Stimulated activated CD4-positive, alpha-beta T cell treated with anti-CD3 and anti-CD28 coated beads, Interleukin-2, amount 100 ng/mL, for 4 hours (primary cell): ENCODE measurements at places on chromosomes 6 and 20.

DNA sequence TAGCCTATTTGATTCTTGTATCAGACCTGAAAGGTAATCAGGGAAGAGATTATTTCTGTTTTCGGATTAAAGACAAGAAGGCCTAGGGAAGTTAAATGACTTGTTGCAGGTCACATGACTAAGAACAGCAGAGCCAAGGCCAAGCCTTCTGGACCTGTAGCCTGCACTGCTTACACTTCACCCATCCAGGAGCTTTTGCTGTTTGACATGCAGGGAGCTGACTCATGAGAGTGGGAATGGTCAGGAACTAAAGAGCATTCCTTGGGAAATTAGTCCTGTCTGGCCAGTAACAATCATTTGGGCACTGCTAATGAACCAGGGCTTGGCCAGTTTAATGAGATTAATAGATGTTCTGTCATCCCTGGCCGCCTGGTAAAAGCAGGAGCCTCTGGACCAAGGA lies 46.8 kb downstream of the EIF2S2 start:
- no peak for DNase-seq

- no peak for DNase-seq
Observed at GRCh38 chr6:140893432-140893831, 1239.3 kb upstream of the GJE1 start.

GRCh38 chr6:42966571-42966970 lies 6.0 kb downstream of the GNMT start:
- no peak for DNase-seq

DNA sequence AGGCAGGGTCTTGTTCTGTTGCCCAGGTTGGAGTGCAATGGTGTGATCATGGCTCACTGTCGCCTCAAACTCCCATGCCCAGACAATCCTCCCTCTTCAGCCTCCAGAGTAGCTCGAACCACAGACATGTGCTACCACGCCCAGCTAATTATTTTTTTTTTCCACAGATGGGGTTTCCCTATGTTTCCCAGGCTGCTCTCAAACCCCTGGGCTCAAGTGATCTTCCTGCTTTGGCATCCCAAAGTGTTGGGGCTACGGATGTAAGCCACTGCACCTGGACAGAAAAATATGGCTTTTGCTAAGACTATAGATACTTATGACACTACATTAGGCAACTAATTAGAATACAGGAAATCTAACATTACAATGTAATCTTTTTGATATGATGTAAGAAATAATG lies 17.9 kb downstream of the RNF24 start:
- no peak for DNase-seq

DNA sequence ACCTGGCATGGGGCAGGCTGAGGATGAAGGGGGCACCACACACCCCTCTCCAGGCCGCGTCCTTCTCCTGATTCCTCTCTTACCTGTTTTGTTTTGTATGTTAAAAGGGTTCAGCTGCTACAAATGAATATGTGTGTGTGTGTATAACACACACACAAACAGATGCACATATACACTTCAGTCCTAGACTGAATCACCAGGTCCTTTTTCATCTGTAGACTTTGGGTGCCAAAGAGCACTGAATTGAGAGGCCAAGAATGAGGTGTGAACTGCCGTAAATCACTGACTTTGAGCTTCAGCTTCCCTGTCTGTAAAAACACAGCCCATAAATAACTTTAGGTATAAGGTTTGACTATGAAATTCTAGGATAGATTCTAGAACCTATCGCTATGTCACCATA lies 40.5 kb downstream of the SULF2 start:
- no peak for DNase-seq

- DNase-seq: no peak
Observed at GRCh38 chr6:30957716-30958115, 16.9 kb downstream of the MUCL3 start.

DNA sequence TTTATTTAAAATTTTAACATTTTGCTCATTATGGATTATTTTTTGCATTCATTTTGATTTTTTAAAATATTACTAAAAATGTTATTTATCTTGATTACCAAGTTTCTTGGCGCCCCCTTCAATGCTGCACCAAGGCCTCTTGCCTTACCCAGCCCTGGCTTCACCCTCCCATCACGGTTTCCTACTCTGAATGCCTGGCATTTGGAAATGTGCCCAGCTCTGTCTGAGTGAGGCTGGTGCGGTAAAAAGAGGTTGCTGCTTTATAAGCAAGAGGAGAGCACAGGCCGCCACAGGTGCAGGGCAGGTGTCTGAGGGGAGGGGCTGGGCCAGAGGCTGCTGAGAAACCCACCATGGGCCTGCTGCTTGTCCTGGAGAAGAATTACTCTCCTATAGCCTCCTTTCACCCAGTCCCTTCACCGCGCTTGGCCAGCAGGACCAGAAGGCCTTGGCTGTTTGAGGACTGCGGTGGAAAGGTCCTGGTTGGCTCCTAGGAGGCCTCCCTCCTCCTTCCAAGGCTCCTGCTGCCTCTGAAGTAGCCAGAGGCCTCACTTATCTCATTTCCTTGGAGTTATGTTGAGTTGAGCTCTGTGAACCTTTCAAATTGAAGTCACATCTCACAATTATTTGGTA lies 62.6 kb downstream of the BANF2 start:
- DNase-seq: no peak

DNA sequence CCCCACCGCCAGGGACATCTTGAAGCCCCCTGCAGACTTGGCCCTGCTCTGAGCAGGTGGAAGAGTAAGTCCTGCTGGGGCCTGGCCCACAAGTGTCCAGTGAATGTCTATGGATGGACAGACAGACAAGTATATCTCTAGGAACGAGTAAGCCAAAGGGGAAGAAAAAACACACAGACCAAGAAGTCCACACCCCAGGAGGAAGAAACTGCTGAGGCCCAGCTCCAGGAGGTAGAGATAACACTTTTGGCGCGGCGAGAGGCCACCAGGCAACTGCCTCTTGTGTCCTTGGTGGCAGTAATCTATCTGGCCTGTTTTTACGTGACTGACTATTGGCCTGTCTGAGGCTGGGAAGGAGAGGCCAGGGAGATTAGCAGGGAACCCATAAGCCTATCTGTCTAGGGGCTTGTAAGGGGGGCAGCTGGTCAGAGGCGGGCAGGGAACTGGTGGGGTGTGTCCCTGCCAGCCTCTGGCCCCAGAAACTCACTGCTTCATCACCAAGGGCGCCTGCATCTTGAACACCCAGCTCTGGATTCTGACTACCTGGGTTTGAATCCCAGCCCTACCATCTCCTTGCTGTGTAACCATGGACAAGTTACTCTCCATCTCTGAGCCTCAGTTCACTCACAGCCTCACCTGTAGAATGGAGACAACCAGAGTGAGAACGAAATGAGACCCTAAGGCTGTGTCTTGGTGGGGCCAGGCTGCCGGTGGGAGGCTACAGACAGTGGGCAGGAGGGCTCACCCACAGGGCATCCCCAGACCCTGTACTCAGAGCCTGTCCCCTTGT lies 31.3 kb downstream of the C20orf203 start:
- DNase-seq: no peak

DNA sequence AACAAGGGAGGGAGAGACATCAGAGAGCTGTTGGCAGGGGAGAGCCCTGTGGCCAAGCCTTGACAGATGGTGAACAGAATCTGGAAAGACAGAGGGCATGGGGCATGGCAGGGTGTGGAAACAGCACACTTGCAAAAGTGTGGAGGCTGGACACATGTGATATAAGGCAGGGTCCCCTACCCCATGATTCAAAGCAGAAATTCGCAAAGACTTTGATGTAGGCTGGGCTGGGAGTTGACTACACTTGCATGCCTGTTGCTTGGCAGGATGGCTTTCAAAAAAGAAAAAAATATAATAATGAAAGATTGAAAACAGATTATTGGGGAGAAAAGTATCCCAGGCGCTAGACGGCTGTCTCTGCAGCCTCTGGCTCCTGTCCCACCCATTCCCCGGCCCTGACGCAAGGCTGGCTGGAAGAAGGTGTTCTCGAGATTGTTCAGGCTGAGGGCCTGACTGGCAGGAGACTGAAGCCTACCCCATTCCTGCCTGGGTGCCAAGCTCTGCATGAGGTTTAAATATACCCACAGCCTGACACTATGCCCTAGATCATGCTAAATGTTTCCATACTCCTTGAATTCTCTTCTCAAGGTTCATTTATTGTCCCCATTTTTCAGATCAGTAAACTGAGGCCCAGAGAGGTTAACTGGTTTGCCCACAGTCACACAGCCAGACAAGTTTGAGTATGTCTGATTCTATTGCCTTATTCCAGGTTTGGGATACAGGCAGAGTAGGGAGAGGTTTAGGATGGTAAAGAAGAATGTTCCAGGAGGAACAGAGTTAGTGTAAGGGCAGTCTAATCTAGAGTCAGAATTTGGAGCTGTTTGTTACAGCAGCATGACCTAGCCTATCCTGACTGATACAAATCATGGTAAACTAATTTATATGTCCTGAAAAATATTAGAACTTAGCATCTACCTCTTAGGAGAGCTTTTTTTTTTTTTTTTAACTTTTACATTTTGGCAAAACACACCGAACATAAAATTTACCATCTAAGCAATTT lies 23.4 kb upstream of the CCN5 start:
- no peak for DNase-seq

DNA sequence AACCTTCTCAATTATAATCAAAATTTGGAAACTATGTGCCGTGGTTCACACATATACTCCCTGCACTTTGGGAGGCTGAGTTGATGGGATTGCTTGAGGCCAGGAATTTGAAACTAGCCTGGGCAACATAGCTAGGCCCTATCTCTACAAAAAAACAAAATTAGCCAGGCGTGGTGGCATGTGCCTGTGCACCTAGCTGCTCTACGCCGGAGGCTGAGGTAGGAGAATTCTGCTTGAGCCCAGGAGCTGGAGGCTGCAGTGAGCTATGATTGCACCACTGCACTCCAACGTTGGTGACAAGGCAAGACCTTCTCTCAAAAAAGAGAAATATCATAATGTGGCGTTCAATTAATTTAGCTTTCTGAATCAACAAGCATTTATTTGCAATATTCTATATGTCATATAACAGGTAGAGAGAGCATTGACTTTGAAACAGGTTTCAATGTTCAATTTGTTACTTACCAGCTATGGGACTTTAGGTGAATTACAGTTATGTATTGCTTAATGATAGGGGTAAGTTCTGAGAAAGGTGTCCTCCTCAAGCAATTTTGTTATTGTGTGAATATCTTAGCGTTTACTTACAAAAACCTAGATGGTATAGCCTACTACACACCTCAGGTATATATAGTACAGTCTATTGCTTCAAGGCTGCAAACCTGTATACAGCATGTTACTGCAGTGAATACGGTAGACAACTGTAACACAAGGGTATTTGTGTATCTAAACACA lies 2.2 kb upstream of the SYCP2 start:
- DNase-seq: no peak

DNA sequence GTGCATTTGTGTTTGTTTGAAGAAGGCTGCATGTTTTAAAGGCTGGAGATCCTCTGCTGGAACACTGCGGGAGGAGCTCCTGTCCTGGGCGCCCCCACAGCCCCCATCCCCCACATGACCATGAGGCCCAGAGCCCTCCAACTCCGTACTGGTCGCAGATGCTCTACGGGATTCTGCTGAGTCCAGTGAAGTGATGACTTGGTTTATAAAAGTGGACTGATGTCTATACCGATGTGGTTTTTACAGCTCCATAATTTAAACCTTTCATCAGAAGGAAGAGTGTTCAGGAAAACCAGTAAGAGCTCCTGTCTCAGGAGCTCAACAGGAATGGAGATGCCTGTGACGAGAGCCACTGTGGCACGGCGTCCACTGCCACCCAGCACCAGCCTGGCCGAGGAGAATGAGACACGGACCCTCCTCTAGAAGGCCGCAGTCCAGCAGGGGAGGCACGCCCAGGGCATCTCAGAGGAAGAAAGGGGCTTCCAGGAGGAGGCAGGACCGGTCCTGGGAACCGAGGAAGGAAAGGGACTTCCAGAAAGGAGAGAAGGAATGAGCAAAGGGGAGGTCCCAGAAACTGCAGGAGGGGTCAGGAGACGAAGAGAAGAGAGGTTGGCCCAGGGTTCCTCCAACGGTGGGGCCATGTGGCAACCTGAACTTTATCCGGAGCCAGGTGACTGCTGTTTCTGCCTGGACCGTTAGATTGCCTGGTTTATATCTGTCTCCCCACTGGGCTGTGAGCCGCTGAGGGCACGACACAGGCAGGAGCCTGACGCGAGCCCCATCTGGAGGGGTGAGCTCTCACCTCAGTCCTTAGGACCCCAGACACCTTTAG lies 26.9 kb downstream of the BFSP1 start:
- no peak for DNase-seq

GRCh38 chr20:57272883-57273535 lies 6.6 kb upstream of the BMP7 start:
- no peak for DNase-seq

DNA sequence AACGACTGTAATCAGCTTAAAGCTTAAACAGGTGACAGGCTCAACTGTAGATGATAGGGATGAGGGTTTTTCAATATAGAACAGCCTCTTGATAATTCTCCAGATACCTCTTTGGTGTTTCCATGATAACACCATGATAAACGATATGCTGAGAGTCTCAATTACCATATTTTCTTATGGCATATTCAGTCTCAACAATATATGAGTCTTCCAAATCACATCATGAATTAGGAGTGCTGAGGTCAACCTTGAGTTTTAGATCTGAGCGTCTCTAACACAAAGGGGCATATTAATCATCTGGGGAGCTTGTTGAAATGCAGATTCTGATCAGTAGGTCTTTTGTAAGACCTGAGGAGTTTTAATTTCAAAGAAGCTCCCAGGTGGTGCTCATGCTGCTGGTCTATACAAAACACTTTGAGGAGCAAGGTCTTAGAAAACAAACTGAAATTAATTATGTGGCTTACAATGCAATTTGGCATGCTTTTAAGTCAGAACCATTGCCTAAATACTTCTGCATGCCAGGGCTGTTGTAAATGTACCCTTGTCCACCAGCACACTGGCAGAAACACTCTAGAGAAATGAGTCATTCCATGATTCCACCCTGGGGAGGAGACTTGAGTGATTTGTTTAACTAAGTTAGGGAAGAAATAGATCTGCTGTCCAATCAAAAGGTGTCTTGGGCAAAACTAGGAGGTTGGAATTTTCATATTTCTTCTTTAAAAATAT lies 49.6 kb downstream of the PTCHD4 start:
- DNase-seq: no peak

DNA sequence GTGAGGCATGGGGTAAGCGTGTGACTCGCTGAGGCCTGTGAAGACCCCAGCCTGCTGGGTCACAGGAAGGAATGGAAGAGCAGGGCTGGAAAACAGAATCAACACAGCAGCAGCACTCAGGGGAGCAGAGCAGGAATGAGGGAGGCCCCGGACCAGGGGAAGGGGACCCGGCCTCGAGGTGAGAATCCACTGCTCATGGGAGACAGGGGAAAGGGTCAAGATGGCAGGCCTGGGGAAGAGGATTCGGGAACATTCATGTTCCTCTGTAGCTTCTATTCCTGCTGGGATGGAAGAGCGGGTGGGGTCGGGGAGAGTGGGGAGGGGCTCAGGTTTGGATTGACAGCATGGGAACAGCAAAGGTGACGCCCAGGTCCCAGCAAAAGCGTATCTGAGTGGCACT lies 59.4 kb downstream of the NPEPL1 start:
- DNase-seq: no peak

GRCh38 chr6:13079096-13079723 lies 249.1 kb downstream of the TBC1D7 start:
- DNase-seq: no peak

DNA sequence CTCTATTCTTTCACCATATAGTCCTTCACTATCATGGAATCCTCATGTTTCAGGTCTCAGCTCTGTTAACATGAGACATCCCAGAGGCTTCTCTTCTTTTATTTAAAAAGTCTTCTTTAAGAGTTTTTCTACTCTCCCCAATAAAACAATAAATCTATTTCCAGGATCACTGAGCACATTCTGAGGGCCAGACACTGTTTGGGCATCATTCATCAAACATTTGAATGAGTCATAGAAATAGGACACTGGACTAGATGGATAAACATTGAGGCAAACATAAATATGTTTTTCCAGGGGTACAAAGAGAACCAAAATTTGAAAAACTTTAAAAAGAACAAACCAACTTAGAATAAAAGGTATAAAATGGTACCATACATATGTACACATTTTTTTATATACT lies 554.4 kb downstream of the KIF16B start:
- no peak for DNase-seq
